CMK (cell line): ENCODE measurements at places on chromosomes 12 and 14.

GRCh38 chr14:105151084-105151837, 17.3 kb downstream of the JAG2 start:
- DNase-seq, result no peak

GRCh38 chr12:94839347-94839746, 164.2 kb downstream of the NDUFA12 start:
- DNase-seq, result no peak

DNA sequence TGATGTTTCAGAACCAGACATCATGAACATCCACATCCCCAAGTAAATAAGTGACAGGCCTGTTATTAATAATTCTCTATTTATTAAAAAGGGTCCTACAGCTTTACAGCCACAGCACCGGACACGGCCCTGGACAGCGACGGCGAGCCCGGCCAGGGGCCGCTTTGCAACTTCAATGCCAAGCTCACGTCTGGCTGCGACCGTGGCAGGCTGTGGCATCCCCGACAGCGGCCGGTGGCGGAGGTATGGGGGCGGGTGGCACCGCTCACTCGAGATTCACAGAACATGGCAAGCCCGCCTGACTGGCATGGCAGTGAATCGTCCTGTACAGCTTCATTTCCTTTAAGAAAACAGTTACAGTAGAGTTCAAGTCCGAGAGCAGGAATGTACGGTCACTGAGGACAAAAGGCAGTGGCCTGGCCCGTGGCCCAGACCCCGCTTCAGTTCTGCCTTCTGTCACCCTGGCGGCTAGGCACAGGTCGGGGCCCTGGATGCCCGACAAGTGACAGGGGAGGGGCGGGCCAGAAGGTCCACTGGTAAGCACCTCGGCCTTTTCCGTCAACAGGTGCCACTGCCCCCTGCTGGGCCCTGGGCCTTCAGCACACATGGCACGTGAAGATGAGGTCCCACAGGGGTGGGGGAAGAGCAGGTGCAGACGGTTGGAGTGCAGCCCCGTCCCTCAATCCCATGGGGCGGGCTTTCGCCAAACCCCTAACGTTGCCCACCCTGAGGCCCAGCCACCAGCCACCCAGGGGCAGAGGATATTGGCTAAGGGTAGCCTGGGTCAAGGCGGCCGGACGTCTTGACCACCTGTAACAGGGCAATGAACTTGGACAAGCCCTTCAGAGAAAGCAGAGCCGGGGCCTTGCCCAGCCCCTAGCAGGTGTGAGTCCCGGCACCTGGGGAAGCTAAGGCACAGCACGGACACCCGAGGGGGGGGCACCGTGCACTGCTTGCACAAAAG, 30.3 kb downstream of the HIP1R start:
- DNase-seq, result no peak

- DNase-seq, result no peak
Observed at GRCh38 chr14:54420478-54421142, 20.6 kb downstream of the CNIH1 start.
